Right atrium auricular region (tissue), 2 donors: ENCODE measurements at places on chromosomes 6 and 20.

GRCh38 chr6:132733283-132733682 is 19.4 kb upstream of the VNN1 start:
- DNase-seq, result no peak

DNA sequence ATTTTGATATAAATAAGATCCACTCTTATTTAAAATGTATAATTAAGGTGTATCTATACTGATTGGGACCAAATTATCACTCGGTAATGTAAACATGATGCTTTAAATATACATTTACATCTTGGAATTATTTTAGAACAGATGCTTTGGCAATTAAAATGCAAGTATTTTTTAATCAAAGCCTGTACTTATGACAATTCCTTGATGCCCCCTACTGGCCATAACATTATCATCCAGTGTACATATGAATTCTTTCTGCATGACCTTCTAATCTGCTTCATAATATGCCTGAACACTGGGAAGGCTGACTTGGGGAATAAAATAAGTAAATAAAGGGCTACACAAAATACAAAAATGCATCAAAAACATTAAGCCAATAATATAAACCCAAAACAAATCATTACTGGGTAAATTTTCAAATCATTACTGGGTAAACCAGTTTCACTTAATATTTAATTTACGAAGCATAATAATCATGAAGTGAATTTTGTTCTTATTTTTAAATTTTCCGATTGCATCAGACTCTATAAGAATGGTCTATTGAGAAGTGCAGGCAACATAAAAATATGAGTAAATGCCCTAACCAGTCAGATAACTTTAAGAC is 65.1 kb downstream of the CGA start:
- DNase-seq, result no peak

GRCh38 chr6:101015541-101015940 is 134.4 kb upstream of the ASCC3 start:
- DNase-seq, result no peak

DNA sequence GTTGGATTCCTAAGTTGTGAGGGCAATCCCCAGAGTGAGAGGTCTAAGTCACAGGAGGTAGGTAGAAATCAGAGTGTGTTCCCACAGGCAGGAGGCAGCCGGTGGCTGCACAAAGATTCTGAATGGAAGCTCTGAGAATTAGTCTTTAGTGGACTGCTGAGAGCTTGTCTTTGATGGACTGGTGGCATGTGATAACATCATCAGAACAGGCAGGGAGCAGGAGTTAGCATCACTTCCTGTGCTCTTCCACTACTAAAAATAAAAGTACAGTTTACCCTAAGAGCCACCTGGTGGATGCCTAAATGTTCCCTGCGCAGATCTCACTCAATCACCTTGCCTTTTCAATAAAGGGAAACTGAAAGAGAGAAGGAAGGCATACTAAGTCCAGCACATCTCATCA is 294.6 kb upstream of the POU3F2 start:
- no peak for DNase-seq

DNA sequence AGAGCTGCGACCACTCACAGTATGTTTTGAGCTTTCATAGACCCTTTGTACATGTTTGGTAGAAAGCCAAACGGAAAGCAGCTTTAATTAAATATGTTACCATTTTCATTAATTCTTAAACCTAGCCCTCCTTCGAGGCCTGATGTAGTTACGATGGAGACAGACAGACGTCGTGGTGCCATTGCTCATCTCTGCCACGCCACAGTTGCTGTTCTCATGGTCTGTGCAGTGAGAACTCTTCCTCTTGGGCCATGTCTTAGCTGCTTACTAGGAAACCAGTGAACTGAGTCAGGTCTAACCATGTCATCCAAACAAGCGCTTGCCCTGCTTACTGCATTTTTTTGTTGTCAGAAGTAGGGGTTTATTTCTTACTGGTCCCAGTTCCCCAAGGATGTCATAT is 62.8 kb downstream of the SNX9 start:
- no peak for DNase-seq

DNA sequence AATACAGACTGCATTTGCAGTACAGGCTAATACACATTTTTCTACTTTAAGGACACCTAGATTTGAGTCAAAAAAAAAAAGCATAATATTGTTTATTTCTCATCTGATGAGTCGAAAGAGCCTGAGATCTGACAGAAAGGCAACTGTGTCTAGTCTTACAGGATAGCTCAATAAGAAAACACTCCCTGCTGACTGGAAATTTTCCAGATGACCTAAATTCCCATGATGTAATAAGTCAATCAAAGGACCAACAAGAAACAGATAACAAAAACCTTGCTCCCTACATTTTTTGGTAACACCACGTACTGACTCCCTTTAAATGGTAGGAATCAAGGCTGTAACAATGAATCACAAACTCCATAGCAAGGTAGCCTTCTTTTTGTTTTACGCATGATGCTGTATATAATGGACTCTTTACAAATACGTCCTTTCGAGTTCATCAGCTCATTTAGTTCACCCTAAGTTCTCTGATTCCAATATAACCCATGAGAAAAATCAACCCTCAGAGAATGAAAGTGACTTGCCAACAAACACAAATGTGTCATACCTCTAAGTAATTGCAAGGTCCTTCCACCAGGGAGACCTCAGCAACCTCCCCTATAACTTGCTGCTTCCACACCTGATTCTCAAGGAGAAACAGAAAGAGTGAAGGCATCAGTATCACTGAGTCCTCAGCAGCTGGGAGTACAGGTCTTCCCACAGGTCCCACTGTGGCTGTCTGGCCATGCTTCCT is 12.1 kb downstream of the TBX18 start:
- DNase-seq, result no peak

DNA sequence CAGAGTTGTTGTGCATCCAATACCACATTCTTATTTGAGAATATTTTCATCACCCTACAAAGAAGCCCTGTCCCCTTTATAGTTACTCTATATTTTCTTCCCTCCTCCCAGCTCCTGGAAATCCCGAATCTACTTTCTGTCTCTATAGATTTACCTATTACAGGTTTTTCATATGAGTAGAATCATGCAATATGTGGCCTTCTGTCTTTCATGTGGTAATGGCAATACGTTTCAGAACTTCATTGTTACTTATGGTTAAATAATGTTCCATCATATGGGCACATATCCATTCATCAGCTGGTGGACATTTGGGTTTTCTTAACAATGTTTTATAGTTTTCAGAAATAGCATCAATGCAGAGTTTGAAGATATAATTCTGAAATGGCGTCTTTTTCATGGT is 17.1 kb downstream of the GINS1 start:
- DNase-seq, result no peak

GRCh38 chr6:169896826-169897456 is 145.5 kb downstream of the ERMARD start:
- peak; percentile 54 for DNase-seq

GRCh38 chr6:156068881-156069280 is 613.2 kb upstream of the NOX3 start:
- no peak for DNase-seq

- DNase-seq, result peak; percentile 79
Measured at GRCh38 chr20:35776513-35777101, 4.8 kb downstream of the PHF20 start.

- DNase-seq, result no peak
Measured at GRCh38 chr6:10419749-10420545, 5.1 kb upstream of the TFAP2A start.
